ELF-1 (cell line): ENCODE measurements at places on chromosomes 5 and 9.

GRCh38 chr9:117757561-117758190, 53.5 kb downstream of the TLR4 start:
- DNase-seq: no peak

GRCh38 chr5:170201311-170201710, 31.5 kb upstream of the C5orf58 start:
- no peak for DNase-seq

DNA sequence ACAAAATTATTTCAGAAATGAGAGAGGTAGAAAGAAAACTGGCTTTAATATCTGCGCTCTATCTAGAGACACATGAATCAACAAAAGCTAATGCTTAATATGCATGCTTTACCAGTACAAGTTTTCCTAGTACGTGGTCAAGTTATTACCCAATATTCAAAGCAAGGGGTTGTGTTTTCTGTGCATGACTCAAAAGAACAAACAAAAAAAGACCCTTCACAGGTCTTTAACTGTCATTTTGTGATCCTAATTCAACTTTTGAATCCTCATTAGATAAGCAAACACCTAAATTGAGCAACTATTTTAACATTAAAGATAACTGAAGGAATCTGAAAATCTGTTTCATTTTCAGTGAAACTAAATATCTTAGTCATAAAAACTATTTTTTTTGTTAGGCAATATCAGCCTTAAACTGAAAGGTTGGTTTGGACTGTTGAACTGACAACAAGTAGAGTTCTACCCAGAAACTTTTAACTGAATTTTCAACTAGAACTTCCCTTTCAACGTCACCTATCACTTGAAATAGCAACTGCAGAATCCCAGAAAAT, 12.5 kb downstream of the ST8SIA4 start:
- DNase-seq: no peak

DNA sequence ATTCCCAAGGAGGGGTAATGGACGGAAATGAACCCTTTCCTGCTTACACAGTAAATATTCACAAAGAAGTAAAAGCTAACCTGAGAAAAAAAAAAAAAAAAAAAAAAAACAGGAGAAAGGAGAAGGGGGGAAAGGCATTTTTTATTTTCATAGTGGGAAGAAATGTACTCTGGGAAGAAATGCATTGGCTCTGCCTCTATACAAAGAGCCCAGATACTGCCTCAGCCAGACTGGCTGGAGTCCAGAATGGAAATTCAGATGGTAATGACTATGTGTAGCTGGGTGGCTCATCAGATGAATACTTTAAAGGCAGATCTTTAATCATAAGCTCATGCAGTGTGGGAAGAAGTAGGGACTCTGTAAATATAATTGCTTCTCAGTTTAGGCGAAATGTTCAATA, 124.9 kb upstream of the ZNF608 start:
- DNase-seq: no peak

DNA sequence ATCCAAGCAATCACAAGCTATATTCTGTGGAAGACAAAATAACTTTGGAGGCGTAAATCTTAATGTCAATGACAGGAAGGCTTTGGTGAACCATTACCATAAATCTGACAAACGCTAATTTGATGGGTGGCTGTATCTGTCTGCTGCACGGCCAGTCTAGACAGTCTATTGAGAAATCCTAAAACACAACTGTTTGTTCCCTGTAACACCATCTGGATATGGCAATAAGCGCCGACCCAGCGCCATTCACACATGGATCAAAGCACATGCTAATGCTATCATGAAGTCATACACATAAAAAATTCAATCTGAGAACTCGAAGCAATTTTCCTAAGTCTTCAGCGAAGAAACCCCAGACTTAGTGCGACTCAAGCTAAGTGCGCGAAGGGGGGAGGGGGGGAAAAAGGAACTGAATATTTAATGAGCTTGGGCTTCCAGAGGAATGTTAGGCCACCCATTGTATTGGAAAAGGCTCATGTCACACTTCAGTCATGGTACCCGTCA, 95.1 kb downstream of the ARL15 start:
- DNase-seq: peak; percentile 58

DNA sequence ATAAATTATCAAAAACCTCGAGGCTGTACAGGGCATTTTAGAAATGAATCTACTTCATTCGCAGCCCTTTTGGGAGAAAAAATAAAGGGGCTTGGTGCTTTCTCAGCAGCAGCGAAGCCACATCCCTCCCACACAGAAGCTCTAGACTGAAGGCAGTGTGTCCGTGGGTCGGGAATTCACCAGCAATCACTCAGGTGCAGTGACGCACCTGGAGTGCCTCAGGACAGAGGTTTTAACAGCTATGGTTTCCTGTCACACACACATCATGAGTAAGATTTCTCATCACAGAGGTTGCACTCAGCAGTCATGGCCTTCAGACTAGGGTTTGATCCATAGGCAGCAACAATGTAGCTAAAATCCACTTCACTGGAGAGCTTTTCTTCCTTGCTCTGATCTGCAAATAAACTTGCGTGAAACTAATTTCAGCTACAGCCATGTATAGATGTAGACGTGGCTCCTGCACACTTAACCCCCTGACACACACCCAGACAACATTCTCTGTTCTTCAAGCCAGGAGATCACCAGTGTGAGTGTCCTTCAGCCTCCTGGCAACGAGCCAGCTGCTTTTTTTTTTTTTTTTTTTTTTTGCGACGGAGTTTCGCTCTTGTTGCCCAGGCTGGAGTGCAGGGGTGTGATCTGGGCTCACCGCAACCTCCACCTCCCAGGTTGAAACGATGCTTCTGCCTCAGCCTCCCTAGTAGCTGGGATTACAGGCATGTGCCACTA, 34.8 kb downstream of the DYNC2I2 start:
- no peak for DNase-seq
